HuH-7 (cell line): ENCODE measurements at places on chromosomes 3 and 15.
A peak's percentile ranks its signal among the peaks of the same experiment; 100 is the strongest.

GRCh38 chr3:71977525-71977924 is 192.6 kb upstream of the PROK2 start:
- DNase-seq, result no peak

GRCh38 chr3:5429517-5429890 is 242.0 kb downstream of the EDEM1 start:
- DNase-seq, result no peak

DNA sequence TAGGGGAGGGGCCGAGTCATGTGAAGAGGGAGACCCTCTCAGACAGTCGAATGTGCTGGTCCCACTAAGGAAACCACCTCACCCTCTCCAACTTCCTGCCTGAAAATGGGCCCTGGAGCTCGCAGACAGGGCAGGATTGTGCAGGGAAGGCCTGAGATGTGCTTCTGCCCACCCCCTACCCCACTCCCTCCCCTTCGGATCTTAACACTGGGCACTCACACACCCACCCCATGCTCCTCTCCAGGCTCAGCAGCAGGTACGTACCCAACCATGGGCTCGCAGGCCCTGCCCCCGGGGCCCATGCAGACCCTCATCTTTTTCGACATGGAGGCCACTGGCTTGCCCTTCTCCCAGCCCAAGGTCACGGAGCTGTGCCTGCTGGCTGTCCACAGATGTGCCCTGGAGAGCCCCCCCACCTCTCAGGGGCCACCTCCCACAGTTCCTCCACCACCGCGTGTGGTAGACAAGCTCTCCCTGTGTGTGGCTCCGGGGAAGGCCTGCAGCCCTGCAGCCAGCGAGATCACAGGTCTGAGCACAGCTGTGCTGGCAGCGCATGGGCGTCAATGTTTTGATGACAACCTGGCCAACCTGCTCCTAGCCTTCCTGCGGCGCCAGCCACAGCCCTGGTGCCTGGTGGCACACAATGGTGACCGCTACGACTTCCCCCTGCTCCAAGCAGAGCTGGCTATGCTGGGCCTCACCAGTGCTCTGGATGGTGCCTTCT is 20.0 kb downstream of the ATRIP start:
- DNase-seq, result no peak

DNA sequence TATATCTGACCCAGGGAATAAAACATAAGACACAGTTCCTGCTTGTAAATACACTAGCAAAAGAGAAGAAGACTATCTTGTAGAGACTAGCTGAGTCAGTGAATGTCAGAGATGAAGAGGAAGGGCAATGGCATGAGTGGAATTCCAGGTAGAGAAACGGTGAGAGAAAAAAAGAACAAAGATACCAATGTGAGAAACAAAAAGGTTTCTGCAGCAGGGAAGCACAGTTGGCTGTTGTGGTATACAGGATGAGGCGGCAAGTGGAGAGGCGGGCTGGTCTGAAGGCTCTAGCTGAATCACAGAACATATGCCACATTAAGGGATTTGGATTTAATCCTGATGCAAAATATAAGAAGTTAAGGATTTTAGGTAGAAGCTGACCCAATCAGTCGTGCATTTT is 17.1 kb upstream of the TASOR start:
- DNase-seq, result no peak

- no peak for DNase-seq
These were observed 33.0 kb downstream of the CHDH start for GRCh38 chr3:53813229-53813628.

- DNase-seq, result peak; percentile 97
These were observed at the start of gene MYO1E for GRCh38 chr15:59372352-59373211. Gene MYO1E (minus strand): TSS chr15:59372871. CDS start chr15:59372500, 371 bp downstream.

DNA sequence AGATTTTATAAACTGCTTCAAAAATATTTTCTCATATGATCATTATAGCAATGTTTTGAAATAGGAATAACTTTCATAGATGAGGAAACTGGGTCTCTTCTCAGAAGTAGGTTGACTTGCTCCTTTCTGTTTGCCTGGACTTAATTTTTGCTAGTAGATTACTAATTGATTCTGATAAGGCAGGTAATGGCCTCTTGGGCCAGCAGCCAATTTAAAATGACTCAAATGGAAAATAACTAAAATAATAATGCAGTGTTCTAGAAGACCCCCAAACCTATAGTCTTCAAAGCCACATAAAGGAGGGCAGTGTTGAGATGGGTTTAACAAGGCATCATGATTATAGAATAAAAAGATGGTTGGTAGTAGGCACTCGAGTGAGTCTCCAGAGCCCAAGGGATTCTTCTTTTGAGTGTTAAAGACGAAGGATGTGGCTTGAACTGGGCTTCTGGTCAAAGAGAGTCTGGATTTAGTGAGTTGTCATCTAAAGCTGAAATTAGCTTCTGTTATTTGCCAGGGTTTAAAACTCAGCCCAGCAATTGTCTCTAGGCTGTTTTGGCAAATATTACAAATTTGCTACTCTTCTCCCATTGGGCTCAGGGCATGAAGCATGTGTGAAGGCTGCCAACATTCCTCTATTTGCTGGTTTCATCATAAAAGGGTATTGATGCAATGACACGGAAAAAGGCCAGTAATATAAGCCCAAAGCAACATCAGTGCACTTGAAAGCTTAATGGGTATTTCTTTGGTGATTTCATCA is 297.1 kb upstream of the MEIS2 start:
- DNase-seq, result no peak

GRCh38 chr3:171314341-171314740 is 145.9 kb downstream of the TNIK start:
- no peak for DNase-seq

DNA sequence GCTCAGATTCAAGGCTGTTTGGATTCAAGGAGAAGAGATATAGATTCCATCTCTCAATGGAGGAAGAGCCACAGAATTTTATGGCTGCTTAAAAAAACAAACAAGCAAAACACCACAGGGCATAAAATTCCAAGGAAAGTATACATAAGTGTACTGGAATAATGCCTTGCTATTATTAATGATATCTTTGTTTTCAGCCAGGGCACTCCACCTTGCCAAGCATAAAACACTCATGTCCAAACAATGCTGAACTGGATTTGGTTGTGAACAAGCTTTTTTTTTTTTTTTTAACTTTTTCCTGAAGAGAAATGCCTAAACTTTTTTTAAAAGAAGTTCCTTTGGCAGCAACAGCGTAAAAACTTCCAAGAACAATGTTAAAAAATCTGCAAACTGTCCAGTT is 4.8 kb upstream of the CLSTN2 start:
- DNase-seq, result no peak

DNA sequence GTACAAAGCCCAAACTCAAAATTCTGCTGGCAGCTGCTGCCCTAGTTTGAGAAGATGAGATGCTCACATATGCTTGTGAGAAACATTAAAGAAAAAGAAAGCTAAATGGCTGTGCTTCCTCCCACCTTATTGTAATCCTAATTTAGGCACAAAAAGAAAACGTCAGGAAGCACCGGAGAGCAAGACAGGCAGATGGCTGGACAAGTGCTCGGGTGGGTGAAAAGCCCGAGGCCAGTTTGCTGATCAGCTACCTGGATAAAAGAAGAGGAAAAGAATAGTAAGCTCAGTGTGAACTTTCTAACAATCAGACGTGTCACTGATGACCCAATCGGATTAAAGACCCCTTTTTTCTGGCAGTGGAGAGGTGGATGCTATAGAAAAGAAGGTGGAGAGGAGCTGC is 368.0 kb upstream of the ATP10A start:
- no peak for DNase-seq

DNA sequence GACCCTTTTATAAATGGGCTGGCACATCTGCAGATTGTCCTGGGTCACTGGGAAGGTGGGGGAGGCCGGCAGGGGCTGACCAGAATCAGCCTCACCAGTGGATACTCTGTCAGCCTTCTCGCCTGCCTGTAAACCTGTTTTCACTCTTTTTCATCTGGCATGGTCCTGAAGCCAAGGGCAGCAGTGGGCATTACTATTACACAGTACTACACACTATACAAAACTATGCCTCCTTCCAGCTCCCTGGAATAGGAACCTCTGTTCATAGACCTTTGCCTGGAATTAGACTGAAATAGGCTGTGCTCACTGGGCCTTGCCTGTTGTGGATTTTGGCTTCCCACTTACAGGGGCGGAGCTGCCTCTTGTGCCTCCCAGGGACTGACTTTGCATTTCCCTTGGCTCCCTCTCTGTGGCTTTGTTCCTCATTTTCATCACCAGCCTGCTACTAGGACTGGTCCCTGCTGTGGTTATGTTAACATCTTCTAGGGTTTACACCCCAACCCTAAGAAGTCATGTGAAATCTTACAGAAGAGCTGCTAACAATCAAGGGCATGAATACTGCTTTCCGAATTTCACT is 120.7 kb downstream of the FNDC3B start:
- no peak for DNase-seq

DNA sequence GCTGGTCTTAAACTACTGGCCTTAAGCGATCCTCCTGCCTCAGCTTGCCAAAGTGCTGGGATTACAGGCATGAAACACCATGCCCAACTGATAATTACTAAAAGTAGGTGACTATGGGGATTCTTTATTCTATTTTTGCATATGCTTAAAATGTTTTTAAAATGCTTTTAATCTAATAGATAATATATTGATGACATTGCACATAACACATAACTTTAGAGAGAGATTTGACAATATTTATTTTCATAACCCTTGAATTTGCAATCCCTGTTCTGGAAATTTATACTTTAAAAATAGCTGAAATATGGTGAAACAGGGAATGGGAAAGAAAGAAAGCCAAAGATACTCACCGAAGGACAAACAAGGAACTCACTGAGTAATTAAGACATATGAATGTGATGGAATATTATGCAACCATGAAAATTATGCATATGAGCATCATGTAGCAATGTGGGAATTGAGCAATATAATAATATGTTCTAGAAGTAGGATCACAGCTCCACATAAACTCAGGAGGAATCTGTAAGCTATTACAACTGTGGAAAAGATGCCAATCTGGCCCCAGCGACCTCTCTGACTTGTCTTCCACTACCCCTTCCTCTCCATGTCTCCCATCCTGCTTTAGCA is 2.0 kb downstream of the LRRC31 start:
- no peak for DNase-seq

- no peak for DNase-seq
These were observed 46.3 kb upstream of the INSYN1 start for GRCh38 chr15:73799466-73799865.

GRCh38 chr3:10707400-10708215 is 108.4 kb upstream of the SLC6A11 start:
- DNase-seq, result peak; percentile 44

DNA sequence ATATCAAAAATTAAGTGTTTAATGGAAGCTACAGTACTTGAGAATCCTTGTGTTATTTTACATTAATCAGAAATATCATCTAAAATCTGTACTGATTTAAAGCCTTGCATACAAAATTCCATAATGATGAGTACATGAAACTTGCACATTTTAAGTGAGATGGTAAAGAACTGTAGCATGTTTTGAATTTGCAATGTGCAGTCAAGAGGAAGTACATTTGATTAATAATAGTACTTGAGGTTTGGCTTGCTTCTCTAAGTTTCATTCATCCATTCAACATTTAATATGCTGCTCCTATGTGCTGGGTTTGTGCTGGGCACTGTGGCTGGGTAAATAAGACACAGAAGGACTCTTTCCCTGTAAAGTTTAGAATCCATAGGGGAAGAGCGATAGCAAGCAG is 332.3 kb downstream of the CNTN3 start:
- no peak for DNase-seq

GRCh38 chr15:94042180-94042928 is 189.0 kb upstream of the MCTP2 start:
- no peak for DNase-seq

- no peak for DNase-seq
These were observed 44.3 kb upstream of the NTRK3 start for GRCh38 chr15:88300861-88301260.

GRCh38 chr3:195906865-195907683 is 1.3 kb downstream of the TNK2 start:
- DNase-seq, result no peak

DNA sequence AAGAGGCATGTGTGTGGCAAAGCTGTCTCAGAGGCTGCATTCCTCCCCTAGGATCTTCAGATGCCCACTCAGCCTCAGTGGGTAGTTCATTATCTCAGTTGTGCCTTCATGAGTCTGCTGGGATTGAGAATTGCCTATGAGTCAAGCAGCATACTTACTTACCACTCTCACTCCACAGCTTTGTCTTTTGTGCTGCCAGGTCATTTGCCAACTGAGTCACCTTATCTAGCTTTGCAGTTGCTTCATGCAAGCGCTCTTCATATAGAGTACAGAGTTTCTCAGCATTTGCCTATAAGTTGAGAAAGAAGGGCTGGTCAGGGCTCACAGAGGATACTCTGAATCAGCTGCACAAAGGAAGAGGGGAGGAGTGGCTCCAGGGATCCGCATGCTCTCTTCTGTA is 89.5 kb downstream of the MYH15 start:
- no peak for DNase-seq

- DNase-seq, result no peak
These were observed 48.1 kb downstream of the IQSEC1 start for GRCh38 chr3:13025090-13025489.

GRCh38 chr3:166446291-166446690 is 609.1 kb upstream of the BCHE start:
- DNase-seq, result no peak

DNA sequence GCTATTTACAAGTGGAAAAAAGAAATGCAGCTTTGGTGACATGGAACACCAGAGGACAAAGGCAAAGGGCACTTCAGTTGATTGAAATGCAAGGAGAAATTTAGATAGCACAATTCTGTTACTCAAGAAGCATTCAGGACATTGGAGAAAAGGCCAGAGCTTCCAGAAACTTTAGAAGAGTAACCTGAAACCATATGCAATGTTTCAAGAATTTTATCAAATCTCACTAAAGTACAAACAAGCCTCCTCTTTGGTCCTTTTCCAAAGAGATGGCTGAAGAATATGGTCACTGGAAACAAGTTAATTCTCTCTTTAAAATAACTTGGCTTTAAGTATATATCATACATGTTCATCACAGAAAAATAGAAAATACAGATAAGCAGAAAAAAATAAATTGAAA is 14.6 kb upstream of the LMOD3 start:
- no peak for DNase-seq

GRCh38 chr3:193148688-193149473 is 92.1 kb upstream of the PLAAT1 start:
- DNase-seq, result no peak

GRCh38 chr3:115666920-115667737 is 43.8 kb downstream of the GAP43 start:
- DNase-seq, result no peak

DNA sequence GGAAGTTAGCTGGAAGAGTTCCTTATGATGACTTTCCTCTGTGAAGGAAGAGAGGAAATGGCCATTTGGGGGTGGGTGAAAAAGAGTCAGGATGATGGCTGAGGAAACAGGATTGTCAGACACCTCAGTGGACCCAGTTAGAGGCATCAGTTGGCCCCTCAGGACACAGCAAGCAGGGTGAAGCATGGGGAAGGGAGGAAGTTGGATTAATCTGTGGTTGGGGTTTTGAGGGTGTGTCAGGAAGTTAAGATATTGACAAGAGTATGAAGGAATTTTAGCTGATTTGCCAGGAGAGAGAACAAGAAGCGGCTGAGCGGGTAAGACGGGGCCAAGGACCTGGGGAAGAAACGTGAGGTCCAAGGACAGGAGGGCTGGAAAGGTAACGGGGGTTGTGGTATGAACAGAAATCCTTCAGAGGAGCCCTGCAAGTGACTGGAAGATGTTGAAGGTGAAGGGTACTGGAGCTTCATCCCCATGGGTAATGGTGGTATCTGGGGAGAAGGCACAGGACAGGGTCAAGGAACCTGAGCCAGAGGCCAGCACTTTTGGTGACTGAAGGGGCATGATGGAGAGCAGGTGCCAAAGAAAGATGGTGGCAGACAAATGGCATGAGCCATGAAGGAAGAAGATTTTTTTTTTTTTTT is 2.7 kb downstream of the UQCC5 start:
- DNase-seq, result no peak

- DNase-seq, result no peak
These were observed 427.0 kb downstream of the EPHA6 start for GRCh38 chr3:97241417-97241816.

- no peak for DNase-seq
These were observed 194.2 kb downstream of the UACA start for GRCh38 chr15:70569091-70569713.
